Osteoblast (primary cell): ENCODE measurements at places on chromosomes 11 and 22. TPM values are rescaled to one million over a fixed set of nuclear protein-coding genes. Genes with fewer than 3 reads are reported as not detected.
A peak's percentile ranks its signal among the peaks of the same experiment; 100 is the strongest.

GAB4 gene
- not detected in 2 replicates for total RNA-seq

DNA sequence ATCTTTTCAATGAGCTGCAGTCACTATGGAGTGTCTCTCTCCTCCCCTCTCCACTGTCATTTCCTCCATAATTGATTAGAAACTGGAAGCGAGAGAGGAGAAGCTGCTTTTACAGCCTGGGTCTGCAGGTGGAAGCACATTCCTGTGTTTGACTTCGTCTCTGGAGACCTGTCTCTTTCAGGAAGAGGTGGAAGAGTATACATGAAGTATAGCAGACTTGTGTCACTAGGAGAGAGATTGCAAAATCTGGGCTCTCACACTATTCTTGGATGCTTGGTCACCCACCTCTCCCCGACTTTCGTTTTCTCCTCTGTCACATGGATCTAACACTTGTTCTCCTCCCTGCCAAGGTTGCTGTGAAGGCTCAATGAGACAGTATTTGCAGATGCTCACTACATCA, 323.3 kb downstream of the NTM start:
- H3K27me3 ChIP-seq, result no peaks in the 10 kb centered on the region
- DNase-seq, result peak; percentile 15
- no peak overlapping the region for H3K4me3 ChIP-seq
- no peak overlapping the region for H3K27ac ChIP-seq

CDC42BPG gene
- total RNA-seq, result under 0.01 and 0.29 TPM in 2 replicates

MYBPC3 gene
- not detected in 2 replicates for total RNA-seq

DNA sequence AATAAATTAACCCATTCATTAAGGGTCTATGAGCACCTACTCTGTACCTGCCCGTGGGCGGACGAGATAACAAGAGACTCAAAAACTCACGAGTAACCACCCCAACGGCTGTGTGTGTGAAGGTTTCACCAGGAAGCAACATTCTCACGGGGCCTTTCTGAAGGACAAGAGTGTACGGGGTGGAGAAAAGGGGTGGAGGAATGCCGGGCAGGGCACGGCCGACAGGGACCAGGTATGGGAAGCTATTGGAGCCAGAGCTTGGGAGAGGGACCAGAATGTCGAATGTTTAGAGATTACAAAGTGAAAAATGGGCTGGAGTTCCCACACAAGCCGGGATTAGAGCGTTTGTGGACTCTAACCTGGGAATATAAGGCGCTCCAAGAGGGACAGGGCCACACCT, 1.6 kb downstream of the KMT5B start:
- peaks cover 16% of the 10 kb centered on the region for H3K4me1 ChIP-seq
- peak overlapping the region; percentile 90 for H3K4me3 ChIP-seq
- no peaks in the 10 kb centered on the region for H3K27me3 ChIP-seq
- H3K27ac ChIP-seq, result no peak overlapping the region

DNA sequence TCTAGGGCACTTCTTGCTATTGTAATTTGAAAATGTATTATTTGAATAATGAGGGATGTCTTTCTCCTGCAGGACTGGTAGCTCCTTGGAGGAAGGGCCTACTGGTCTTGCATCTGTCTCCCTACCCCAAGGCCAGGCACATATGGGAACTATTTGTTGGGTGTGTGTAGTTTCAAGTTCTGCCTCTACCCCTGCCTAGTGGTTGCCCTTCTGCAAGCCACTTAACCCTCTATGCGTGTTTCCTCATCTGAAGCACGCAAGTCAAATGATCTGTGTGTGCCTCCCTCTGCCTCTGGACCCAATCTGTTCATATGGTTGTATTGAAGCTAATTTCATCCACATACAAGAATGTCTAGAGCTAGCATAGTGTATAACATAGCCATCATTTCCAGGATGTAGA, 67.0 kb downstream of the WNT11 start:
- no peak overlapping the region for H3K27ac ChIP-seq
- peaks cover 11% of the 10 kb centered on the region for H3K36me3 ChIP-seq

HBD gene
- total RNA-seq, result not detected in 2 replicates

FZD4 gene
- total RNA-seq, result 12.7 and 16.2 TPM in 2 replicates

- no peak overlapping the region for H3K4me3 ChIP-seq
- no peak for DNase-seq
- no peaks in the 10 kb centered on the region for H3K27me3 ChIP-seq
- peaks cover 24% of the 10 kb centered on the region for H3K4me1 ChIP-seq
- no peaks in the 10 kb centered on the region for H3K36me3 ChIP-seq
These were observed 112.4 kb downstream of the KIRREL3 start for GRCh38 chr11:126888115-126888712.
